ENCODE measurements at places on chromosomes 2 and 18.
A peak's percentile ranks its signal among the peaks of the same experiment; 100 is the strongest.

GRCh38 chr2:104896446-104896845 lies 42.5 kb downstream of the POU3F3 start:
- no peak for DNase-seq

DNA sequence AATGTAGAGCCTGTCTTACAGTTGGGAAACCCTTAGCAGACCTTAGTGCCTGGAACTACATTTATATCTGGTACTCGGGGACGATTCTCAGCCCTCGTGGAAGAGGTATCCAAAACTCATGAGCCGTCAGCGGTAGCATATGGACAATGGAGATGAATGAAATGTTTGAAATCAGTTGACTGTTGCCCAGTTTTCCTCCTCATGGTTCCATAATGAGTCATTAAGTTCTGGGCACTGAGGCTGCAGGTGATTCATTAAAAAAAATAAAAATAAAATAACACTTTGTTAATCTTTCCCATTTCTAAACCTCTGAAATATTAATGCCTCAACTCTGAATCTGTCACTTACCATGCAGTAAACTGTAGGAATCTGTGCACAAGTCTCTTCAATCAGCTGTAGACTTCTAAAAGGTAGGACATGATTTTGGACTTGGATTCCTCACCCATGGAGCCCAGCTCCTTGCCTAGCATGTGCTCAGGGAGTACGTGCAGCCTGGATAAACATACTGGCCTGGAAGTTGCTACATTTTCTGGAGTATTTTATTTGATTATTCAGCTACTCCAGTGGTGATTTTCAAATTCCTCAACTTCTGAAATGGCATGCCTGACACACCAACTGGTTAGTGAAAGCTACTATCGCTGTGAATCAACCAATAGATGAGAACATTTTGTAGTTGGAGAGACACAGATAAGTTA lies 979.2 kb downstream of the CNTNAP5 start:
- no peak for DNase-seq

- no peak for DNase-seq
Observed at GRCh38 chr2:197090742-197091367, 164.3 kb upstream of the PGAP1 start.

DNA sequence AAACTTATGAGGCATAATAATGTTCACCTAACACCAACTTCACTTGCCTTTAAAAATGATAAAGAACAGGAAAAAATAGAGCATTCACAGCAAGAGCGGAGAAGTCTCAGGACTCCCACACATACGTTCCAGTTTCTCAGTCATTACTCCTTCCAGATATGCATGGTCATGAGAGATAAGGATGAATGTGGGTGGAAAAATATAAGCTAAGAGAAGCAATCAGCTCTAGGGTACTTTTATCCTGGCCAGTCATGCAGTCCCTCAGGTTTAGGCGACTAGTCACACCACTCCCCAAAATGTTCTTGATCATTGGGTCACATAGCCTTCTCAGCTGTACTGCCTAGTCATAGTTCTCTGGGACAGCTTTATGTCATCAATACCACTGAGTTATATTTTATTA lies 29.2 kb upstream of the CCDC178 start:
- DNase-seq: no peak

- no peak for DNase-seq
Observed at GRCh38 chr2:14480906-14481305, 151.6 kb upstream of the LRATD1 start.

GRCh38 chr2:30608643-30609042 lies 161.6 kb downstream of the LCLAT1 start:
- DNase-seq: no peak

- DNase-seq: no peak
Observed at GRCh38 chr2:202037086-202037485, 3.4 kb downstream of the FZD7 start.

GRCh38 chr2:158391876-158392275 lies 64.7 kb downstream of the CCDC148 start:
- peak; percentile 64 for DNase-seq

GRCh38 chr2:48414980-48415835 lies 114.7 kb upstream of the STON1 start:
- no peak for DNase-seq

DNA sequence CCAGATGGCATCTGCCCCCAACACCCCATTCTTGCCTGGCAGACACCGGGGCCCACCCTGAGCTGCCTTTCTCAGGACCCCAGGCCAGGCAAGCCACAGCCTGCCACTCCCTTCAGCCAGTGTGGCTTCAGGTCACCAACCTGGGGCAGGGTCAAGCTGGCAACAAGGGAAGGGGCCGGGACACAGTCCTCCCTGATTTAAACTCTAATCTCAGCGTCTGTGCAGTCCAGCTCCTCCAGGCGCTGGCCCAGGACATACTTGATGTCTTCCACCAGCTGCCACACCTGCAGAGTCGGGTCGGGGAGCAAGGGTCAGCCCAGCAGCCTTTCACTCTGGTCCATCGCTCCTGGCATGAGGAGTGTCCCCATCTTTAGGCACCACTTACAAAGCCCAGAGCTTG lies 29.0 kb upstream of the ALPP start:
- DNase-seq: no peak

DNA sequence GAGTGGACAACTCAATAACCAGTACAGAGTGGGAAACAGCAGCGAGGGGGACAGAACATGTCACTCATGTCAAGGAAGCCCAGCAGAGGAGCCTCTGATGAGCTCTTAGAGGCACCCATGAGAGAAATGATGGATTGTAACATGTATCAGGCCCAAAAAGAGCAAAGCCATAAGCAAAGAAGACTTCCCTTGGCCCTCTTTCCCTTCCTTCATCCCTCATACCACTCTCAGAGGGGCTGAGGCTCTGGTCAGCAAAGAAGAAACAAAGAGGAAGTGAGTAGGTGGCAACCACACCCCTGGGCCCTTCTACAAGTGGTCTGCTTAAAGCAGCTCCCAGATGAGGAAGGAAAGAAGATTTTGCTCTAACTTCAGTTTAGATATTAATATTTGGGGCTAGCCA lies 112.8 kb downstream of the CDC42EP3 start:
- no peak for DNase-seq

DNA sequence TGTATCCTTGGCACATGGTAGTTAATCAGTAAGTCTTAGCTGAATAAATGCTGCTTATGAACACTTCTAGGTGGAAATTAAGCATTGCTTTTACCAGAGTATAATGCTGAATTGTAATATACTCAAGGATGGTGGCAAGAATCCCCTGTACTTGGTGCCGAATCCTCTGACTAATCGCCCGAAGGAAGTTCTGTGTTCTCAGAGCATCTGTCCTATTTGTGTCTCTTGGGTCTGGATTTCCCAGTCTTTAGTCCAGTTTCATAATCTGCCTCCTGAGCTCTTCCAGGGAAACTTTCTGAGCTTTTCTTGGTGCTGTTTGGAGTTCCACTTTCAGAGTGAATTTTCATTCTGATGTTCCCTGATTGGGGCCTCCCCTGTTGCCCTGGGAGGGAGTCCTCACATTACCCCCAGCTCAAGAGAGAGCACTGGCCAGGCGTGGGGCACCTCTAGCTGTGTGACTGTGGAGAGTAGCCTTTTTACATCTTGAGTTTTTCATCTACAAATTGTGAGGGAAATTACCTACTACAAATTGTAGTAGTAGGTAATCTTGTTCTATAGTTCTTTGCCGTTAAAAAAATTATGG lies 144.9 kb downstream of the LTBP1 start:
- no peak for DNase-seq

DNA sequence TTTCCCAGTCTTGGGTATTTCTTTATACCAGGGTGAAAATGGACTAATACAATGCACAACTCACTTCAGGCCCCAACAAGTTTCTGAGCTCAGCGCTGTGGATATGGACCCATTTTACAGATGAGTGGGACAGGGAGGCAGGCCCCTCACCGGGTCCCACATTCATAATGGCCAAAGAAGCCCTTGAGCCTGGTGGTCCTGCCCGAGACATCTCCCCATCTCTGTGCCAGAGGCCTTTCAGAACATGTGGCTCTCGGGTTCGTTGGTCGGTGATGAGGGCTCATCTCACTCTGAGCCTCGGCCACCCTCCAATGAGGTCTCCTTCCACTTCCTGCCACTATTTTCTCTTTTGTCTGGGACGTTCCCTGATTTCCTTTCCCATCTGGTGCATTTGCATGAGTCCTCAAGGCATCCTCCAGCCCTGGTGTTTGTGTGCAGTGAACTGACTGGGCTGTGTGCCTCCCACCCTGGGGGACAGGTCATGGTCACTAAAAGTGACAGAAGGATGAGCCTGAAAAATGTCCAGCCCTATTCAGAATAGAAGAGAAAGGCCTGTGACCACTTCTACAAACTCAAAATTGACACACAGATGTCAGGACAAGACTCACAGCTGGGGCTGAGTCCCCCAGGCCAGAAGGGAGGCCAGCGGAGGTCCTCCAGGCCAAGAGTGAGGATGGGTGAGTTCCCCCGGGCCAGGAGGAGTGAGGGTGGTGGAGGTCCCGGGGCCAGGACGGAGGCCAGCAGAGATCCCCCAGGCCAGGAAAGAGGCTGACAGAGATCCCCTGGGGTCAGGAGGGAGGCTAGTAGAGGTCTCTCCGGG lies 134.5 kb downstream of the PTGR3 start:
- no peak for DNase-seq

DNA sequence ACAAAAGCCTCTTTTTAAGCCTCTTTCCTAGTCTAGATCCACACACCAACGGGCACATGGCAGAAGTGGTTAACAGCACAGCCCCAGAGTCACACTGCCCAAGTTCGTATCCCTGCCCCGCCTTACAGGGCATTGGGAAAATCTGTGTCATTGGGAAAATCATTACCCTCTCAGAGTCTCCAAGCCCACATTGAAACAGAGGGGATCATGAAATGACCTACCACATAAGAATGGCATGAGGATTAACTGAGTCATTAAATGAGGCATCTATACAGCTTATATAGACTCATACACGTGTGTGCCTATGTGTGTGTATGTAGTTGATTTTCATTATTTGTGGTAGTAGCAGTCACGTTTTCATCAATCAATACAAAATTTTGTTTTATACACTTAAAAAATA lies 469.0 kb upstream of the POU3F3 start:
- no peak for DNase-seq

DNA sequence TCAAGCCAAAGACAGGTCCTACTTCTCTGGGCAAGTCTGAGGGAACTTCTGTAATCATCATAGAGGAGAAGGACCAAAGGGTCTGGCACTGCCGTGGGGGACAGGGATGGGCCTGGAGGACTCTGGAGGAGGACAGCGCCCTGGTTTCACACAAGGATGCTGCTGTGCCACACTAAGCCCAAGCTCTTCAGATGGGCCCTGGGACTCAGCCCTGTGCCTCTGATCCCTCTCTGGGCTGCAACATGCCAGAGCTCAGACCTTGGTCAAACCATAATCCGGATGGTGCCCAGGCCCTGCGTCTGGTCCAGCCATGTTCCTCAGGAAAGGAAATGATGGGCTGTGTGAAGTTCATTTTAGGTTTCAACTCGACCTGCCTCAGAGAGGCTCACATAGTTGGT lies 222.0 kb upstream of the COPS8 start:
- no peak for DNase-seq

DNA sequence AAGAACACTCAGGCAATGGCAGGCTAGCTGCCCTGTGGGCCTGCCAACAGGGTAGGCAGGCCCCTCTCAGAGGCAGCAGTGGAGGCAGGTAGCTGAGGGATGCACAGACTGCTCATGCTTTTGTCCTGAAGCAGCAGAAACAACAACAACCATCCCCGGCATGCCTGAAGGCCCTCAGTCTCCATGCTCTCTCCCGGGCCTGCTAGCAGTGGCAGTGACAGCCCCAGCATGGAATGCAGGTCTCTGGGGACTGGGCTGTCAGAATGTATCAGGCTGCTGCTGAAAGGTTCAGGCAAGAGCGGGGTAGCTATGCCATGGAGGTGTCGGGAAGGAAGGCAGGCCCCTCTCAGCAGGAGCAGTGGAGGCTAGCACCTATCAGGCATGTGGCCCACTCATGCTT lies 209.8 kb downstream of the KCNJ3 start:
- no peak for DNase-seq

DNA sequence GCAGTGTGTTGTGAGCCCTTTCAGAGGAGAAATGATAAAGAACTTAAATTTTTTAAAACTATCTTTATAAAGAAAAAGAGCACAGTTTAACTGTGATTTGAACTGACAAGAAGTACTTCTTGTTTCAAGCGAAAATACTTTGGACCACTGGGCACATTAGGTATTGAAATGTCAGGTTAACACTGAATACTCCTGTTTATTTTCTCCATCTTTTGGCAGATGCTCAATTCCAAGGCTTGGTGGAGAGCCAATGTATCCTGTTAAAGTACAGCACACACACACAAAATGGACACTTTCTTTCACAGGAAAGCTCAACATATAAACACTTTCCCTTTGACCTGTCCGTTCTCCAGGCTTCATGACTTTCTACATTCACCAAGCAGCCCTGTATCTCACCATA lies 32.6 kb upstream of the SP3 start:
- DNase-seq: no peak

- no peak for DNase-seq
Observed at GRCh38 chr2:140286377-140286776, 1506.2 kb upstream of the NXPH2 start.

DNA sequence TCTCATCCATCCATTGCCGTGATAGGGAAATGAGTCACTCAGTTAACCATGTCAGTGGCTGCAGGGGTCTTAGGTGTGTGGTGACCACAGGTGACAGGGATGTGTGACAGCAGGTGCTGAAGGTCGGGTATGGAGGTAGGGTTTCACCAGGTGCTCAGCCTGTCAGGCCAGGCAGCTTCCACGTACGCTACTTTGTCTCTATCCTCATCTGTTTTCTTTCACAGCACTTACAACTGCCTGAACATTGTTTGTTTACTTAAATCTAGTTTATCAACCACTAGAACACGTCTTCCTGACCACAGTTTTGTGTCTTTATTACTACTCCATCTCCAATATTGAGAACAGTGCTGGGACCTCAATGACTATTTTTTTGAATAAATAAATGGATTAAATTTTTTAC lies 11.4 kb upstream of the UXS1 start:
- no peak for DNase-seq

- no peak for DNase-seq
Observed at GRCh38 chr2:149027590-149028250, 10.8 kb upstream of the LYPD6B start.

DNA sequence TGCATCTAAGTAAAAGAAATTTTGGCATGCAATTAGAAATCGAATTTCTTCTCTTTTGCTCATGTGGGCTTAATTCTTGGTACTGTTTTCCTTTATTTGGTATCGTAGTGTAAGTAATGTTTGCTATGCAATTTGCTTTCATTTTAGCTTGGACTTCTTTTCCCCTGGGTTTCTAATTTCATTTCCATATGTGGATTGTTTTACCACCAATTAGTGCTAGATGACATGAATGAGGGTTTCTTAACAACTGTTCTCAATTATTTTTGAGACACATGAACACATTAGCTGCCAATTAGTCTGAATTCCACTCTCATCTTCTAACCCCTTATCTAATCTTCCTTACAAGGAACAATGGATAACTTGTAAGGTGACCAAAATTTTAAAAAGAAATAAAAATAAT lies 1047.2 kb upstream of the PIK3C3 start:
- DNase-seq: no peak

- DNase-seq: peak; percentile 23
Observed at GRCh38 chr2:126359494-126359893, 296.5 kb upstream of the GYPC start.

DNA sequence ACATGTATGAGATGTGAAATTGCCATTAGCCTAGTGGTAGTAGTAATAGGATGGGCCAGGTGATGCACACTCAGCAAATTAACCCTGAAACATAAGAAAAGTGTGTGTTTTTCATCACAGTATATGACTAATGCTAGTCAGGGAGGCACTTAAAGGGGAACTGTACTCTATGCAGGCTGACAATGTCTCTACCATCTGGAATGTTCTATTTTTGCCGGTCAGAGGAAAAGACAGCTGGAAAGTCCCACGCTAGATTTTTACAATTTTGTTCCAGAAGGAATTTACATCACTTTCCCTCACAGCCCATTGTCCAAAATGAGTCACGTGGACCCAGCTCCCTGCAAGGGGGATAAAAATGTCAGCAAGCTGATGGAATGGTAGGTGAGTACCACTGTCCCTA lies 746.3 kb upstream of the CHAC2 start:
- no peak for DNase-seq

All from activated CD4-positive, alpha-beta T cell treated with anti-CD3 and anti-CD28 coated beads, Interleukin-10, Interleukin-2, amounts not matched to agents 100 ng/mL and 50 ng/mL, durations not matched to agents 16 hours and 8 hours (primary cell).